ENCODE measurements at places on chromosomes 1 and 21.

GRCh38 chr1:89936694-89937093 lies 58.2 kb upstream of the ZNF326 start:
- H3K27me3 ChIP-seq, result no peaks in the 10 kb centered on the region
- H3K36me3 ChIP-seq, result peaks cover 12% of the 10 kb centered on the region
- no peak for DNase-seq
- peaks cover 2% of the 10 kb centered on the region for H3K4me1 ChIP-seq

DNA sequence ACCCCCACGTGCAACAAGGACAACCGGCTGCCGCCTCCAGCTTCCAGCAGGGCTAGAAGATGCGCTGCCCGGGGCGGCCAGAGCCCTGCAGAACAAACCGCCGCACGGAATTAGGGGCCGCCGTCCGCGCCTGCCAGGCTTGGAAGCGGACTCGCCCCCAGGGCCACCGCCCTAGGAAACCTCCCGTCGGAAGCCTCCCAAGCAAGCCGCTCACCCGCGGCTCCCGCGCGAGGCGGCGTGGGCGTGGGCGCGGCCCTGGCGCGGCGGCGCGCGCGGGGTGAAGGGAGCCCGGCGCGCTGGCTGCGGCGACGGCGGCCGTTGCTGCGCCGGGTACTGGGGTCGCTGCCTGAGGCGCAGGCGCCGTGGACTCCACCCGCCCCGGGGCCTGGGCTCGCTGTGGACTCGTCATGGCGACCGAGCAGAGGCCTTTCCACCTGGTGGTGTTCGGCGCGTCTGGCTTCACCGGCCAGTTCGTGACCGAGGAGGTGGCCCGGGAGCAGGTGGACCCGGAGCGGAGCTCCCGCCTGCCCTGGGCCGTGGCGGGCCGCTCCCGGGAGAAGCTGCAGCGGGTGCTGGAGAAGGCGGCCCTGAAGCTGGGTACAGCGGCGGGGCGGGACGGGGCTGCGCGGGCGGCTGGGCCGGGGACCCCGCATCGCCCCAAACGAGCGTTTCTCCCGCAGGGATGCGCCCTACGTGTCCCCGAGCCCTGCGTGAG lies at the start of gene SCCPDH:
SCCPDH (plus strand) TSS at position 394 of the 715 bp plus-strand sequence; CDS start at position 408, 14 bp downstream.
- H3K36me3 ChIP-seq, result peaks cover 20% of the 10 kb centered on the region
- H3K27me3 ChIP-seq, result no peaks in the 10 kb centered on the region
- DNase-seq, result peak; percentile 70
- H3K4me1 ChIP-seq, result peaks cover 18% of the 10 kb centered on the region

- no peak overlapping the region for H3K27ac ChIP-seq
- no peaks in the 10 kb centered on the region for H3K4me1 ChIP-seq
These were observed 289.2 kb downstream of the TBX15 start for GRCh38 chr1:118698911-118699310.

GRCh38 chr1:110063781-110064180 lies 6.7 kb downstream of the ALX3 start:
- no peak overlapping the region for H3K4me3 ChIP-seq
- peaks cover 10% of the 10 kb centered on the region for H3K4me1 ChIP-seq
- no peak overlapping the region for H3K27ac ChIP-seq
- H3K36me3 ChIP-seq, result peaks cover 3% of the 10 kb centered on the region

DNA sequence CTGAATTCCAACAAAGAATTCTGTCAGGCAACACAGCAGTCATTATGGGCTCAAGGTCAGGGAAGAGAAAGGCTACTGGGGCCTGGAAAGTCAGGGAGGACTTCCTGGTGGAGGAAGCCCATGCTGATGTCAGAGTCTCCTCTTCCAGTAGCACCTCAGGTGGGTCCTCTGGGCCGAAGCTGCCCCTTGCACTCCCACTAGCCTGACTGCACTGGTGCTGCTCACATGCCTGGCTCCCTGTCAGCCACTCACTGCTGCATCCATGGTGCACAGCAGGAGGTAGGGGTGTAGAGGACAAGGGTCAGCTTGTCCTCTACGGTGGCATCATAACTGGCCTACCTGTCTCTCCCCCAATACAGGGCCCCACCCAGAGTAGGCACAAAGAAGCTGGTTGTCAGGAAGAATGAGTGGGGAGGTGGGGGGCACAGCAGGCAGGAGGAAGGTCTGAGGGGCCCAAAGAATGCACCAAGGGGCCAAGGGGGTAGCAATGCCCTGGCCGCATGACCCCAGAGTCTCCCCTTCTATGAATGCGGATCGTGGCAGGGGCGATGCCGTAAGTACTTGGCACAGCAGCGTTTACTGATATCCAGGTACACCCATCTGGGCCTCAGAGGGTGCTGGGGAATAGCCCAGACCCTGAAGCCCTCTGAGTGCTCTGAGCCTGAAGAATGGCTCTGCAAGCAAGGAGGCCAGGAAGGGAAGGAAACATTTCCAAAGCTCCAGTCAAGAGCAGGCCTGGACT lies 80.3 kb downstream of the GLIS1 start:
- H3K4me3 ChIP-seq, result no peak overlapping the region
- DNase-seq, result no peak
- H3K36me3 ChIP-seq, result no peaks in the 10 kb centered on the region
- no peak overlapping the region for H3K27ac ChIP-seq
- H3K27me3 ChIP-seq, result peaks cover 18% of the 10 kb centered on the region
- peaks cover 2% of the 10 kb centered on the region for H3K4me1 ChIP-seq

GRCh38 chr1:108645564-108646184 lies 15.2 kb downstream of the HENMT1 start:
- no peaks in the 10 kb centered on the region for H3K27me3 ChIP-seq
- peak overlapping the region; percentile 99 for H3K27ac ChIP-seq
- peak overlapping the region; percentile 76 for H3K4me3 ChIP-seq
- DNase-seq, result peak; percentile 29
- peaks cover 16% of the 10 kb centered on the region for H3K36me3 ChIP-seq

DNA sequence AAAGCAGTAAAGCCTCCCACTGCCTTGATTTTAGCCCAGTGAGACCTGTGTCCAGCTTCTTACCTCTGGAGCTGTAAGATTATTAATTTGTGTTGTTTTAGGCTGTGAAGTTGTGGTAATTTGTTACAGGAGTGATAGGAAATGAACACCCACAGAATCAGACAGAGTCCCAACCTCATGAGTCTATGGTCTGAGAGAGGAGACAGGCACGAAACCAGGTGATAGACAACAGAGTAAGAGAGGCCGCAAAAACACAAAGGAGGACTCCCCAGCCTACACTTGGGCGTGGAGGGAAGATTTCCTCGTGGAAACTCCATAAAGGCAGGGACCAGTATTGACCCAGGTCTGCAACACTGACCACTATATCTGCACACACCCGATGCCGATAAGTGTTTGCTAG lies 234.6 kb upstream of the JUN start:
- DNase-seq, result no peak
- H3K4me1 ChIP-seq, result peaks cover 30% of the 10 kb centered on the region
- H3K27me3 ChIP-seq, result no peaks in the 10 kb centered on the region
- H3K36me3 ChIP-seq, result no peaks in the 10 kb centered on the region
- H3K4me3 ChIP-seq, result peak overlapping the region; percentile 62

DNA sequence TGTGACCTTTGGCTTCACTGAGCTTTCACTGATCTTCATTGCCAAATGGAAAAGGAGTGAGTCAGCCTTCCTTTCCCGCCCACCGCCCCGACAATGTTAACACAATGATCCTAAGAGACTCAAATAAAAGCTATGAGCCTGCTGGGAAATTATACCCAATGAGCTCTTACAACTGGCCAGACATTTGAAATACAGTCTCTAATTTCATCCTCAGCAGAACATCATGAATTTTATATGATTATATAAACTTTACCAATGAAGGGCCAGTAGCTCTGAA lies 252.5 kb downstream of the SIPA1L2 start:
- no peak overlapping the region for H3K4me3 ChIP-seq
- no peaks in the 10 kb centered on the region for H3K4me1 ChIP-seq
- H3K36me3 ChIP-seq, result no peaks in the 10 kb centered on the region
- DNase-seq, result no peak

- no peak overlapping the region for H3K4me3 ChIP-seq
- DNase-seq, result no peak
- no peaks in the 10 kb centered on the region for H3K36me3 ChIP-seq
- peak overlapping the region; percentile 63 for H3K27ac ChIP-seq
These were observed 47.8 kb upstream of the PCBP3 start for GRCh38 chr21:45595574-45596295.

DNA sequence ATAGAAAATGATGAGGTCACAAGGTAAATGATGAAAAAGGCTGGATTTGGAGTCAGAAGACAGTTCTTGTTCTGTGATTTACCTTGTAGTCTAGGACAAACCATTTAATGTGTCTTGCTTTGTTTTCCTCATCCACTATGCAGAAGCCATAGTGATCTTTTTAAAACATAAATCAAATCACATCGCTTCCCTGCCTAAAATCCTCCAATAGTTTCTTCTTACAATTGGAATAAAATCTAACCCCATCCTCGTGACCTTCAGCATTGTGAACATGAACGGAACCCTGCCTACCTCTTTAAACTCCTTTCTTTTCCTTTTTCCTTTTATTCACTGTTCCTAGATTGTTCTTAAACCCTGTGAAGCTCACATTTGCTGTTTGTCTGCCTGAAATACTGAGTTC lies 204.9 kb upstream of the SAMSN1 start:
- no peaks in the 10 kb centered on the region for H3K4me1 ChIP-seq
- H3K36me3 ChIP-seq, result peaks cover 7% of the 10 kb centered on the region
- no peak overlapping the region for H3K4me3 ChIP-seq

- H3K27me3 ChIP-seq, result no peaks in the 10 kb centered on the region
- H3K27ac ChIP-seq, result no peak overlapping the region
- H3K36me3 ChIP-seq, result peaks cover 47% of the 10 kb centered on the region
These were observed 41.0 kb downstream of the SLC35A3 start for GRCh38 chr1:100010804-100011203.

GRCh38 chr21:14215971-14216641 lies at the start of gene RBM11:
Gene RBM11 (plus strand): TSS chr21:14216157. CDS start chr21:14216187, 30 bp downstream.
- peak within 1 kb of the TSS; percentile 94 for H3K27ac ChIP-seq
- H3K4me3 ChIP-seq, result peak within 1 kb of the TSS; percentile 87
- H3K4me1 ChIP-seq, result peaks cover 6% of the 10 kb centered on the region
- DNase-seq, result peak; percentile 88

DNA sequence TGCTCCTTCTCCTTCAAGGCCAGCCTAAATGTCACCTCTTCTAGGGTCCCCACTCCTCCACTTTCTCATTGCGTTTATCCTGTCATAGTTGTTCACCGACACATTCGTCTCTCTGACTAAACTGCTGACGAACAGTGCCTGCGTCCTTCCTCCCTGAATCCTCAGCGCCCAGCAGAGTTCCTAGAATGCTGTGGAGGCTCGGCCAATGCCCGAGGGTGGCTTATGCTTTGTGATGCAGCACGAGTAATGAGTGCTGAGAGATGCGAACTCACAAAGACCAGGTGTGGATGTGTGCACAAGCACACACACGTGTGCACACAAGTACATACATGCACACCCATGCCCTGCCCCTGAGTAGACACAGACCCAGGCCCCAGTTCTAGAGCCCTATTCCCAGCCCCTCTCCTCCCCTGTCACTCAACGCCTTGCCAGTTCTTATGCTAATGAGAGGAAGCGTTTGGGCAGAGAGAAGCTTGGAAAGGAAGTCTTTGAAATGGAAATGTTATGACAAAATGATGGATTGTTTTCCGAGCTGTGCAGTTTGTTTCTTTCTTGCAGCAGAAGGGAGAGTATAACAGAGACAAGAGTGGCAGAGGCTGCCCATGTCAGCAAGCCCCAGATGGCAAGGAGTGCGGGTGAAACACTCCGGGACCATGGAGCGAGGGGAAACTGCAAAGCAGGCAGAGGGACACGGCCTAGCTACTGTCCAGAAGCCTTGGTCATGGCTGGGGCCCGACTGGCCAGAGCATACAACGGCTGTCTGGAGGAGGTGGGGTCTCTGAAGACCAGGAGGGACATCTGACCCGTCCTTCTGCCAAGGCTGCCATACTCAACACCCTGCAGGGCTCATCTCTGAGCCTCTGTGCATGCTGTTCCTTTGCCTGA lies 24.2 kb downstream of the KCNA10 start:
- no peaks in the 10 kb centered on the region for H3K36me3 ChIP-seq
- H3K27ac ChIP-seq, result no peak overlapping the region
- DNase-seq, result no peak
- no peak overlapping the region for H3K4me3 ChIP-seq

- H3K36me3 ChIP-seq, result peaks cover 2% of the 10 kb centered on the region
- no peak overlapping the region for H3K27ac ChIP-seq
- H3K4me3 ChIP-seq, result no peak overlapping the region
- H3K27me3 ChIP-seq, result peaks cover 38% of the 10 kb centered on the region
- H3K4me1 ChIP-seq, result peaks cover 2% of the 10 kb centered on the region
These were observed 4.1 kb upstream of the HPCA start for GRCh38 chr1:32881871-32882850.

GRCh38 chr1:91885213-91885715 lies 687 bp downstream of the TGFBR3 start:
- H3K27ac ChIP-seq, result peak overlapping the region; percentile 88
- peak; percentile 17 for DNase-seq
- H3K4me3 ChIP-seq, result peak overlapping the region; percentile 91
- peaks cover 21% of the 10 kb centered on the region for H3K4me1 ChIP-seq

DNA sequence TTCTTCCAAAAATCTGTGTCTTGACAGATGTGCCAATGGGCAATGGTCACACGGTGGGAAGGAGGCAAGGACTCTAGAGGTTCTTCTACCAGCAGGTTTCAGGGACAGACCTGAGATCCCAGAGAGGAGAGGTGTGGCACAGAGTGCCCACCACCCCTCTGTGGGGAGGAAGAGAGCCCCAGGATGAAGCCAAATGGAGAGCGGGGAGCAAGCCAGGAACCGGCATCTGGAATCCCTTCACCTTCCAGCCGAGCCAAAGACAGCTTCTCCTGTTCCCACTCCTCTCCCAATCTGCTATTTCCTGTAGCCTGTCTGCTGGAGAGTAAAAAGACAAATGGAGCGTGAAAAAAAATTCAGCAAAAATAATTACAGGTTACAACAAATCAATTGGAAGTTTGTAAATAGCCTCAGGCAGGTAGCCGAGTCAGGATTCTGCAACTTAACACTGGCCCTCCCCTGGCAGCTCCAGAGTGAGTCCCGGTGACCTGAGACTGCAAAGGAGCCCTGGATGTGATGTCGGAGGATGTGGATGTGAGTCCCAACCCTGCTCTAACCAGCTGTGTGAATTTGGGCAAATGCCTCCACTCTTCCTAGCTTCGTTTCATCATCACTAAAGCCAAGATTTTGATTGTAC lies 45.4 kb upstream of the LRRN2 start:
- H3K4me3 ChIP-seq, result no peak overlapping the region
- DNase-seq, result no peak
- no peaks in the 10 kb centered on the region for H3K4me1 ChIP-seq
- peaks cover 29% of the 10 kb centered on the region for H3K27me3 ChIP-seq
- H3K36me3 ChIP-seq, result no peaks in the 10 kb centered on the region

DNA sequence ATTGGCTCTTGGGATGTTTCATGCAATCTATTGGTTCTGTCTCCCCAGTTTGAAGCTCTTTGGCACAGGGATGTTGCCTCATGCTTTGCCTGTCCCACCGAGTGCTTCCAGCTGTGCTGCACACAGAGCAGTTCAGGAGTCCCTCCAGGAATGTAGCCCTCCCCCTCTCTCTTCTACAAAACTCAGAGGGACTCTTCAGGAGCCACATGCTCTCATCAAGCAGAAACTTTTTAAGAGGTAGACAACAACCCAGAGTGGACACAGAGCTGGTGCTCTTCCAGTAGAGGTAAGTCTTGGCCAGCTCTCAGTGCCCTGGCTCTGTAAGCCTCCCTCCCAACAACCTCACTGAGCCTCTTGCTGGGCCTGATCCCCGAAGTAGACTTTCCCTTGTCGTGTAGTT lies 11.6 kb upstream of the ZNF697 start:
- H3K4me1 ChIP-seq, result no peaks in the 10 kb centered on the region
- no peak overlapping the region for H3K4me3 ChIP-seq
- H3K27ac ChIP-seq, result no peak overlapping the region
- H3K36me3 ChIP-seq, result no peaks in the 10 kb centered on the region
- H3K27me3 ChIP-seq, result peaks cover 30% of the 10 kb centered on the region

- no peak overlapping the region for H3K4me3 ChIP-seq
- peaks cover 31% of the 10 kb centered on the region for H3K36me3 ChIP-seq
- peaks cover 22% of the 10 kb centered on the region for H3K4me1 ChIP-seq
- DNase-seq, result no peak
- peaks cover 59% of the 10 kb centered on the region for H3K27me3 ChIP-seq
- no peak overlapping the region for H3K27ac ChIP-seq
These were observed 3.6 kb upstream of the NAV1 start for GRCh38 chr1:201535046-201535918.
